ENCODE measurements at places on chromosomes 7 and 10.

GRCh38 chr10:132836248-132836831 is 50.4 kb upstream of the NKX6-2 start:
- DNase-seq = no peak

GRCh38 chr10:86017841-86018734 is 348.5 kb downstream of the GRID1 start:
- DNase-seq = no peak

DNA sequence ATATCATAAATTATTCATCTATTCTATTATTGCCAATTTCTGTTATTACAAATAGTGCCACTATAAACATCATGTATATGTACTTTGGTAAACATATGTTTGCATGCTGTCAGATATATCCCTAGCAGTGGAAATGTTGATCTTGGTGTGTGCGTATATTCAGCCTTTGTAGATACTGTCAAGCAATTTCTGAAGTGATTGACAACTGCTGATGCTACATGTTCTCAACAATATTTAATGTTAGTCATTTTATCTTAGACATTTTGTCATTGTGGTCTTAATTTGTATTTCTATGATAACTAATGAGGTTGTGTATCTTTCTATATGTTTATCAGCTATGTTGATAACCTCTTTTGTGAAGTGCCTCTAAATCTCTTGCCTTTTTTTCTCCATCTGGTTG is 186.5 kb upstream of the NRG3 start:
- DNase-seq = no peak

DNA sequence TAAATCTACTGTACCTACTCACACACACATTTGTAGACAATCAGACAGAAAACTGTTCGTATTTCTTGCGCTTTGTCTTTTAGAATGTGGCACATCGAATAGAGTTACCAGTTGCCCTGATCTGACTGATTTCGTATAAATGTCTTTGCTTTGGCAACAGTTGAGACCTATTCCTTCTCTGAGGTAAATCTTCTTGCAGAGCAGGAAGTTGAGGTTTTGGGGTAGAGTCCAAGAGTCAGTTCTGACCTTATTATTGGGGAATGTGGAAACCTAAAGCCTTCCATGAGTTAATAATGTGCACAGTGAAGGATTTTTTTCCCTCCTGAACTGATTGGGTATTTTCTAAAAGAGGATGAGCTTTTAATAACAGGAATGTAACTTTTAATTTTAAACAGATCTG is 135.3 kb downstream of the KIAA1217 start:
- DNase-seq = no peak

DNA sequence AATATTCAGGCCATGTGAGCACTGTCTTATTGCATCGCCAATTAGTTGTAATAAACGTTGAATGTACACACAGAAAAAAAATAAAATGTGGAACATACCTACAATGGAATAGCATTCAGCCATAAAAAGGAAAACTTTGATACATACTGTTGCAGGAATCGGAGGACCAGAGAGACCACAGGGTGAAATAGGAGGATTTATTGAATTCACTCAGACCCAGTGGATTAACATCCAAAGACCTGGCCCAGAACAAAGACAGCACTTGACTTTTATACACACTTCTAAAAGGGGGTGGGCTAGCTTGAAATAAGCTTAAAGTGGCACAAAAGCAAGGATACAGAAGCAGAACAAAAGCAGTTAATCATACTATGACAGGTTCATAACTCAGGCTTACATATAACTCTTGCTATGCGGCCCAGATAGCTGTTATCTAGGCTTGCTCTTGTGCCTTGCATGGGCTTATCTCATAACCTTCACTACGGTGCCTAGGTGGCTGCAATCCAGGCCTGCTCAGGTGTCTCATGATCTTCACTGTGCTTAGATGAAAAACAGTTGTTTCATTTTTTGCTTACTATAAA is 292.2 kb upstream of the TAC1 start:
- no peak for DNase-seq

DNA sequence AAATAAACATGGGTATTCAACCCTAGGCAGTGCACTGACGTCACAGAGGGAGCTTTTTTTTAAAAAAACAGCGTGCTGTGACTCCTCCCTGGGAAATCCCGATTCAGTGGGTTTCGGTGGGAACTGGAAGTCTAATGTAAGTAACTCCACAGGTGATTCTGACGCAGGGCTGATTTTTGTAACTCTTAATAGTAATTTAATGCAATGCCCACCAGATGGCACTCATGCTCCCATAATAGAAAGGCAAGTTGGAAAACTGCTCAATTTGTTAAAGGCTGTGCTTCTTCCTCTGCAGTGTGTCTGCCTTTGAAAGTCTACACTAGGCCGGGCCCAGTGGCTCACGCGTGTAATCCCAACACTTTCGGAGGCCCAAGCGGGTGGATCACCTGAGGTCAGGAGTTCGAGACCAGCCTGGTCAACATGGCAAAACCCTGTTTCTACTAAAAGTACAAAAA is 10.9 kb upstream of the RSU1 start:
- peak; percentile 26 for DNase-seq

DNA sequence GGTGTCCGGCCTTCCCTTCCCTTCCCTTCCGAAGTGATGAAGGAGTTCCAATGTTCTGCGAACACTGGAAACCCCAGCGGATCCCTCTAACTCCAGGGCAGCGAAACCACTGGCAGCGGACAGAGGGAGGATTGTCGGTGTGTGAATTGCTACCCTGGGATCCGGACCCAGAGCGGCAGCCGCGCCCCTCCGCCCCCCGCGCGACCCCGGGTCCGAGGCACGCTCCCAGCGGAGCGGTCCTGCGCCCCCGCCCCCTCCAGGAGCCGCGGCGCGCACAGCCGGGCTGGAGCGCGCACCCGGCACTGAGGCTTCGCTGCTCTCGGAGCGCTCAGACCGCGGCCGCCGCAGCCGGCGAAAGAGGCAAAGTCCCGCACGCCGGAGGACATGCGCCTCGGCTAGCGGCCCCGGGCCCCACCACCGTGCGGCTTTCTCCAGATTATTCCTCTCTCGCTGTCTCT is at the start of gene PTPRZ1:
Gene PTPRZ1, plus strand, starts transcription at position 331 of the 458 bp plus-strand sequence. CDS start 339 bp downstream, outside the sequence.
- DNase-seq = no peak

- no peak for DNase-seq
These were observed 421.1 kb upstream of the SORCS1 start for GRCh38 chr10:107585630-107586029.

GRCh38 chr7:34739651-34740300 is 81.8 kb downstream of the NPSR1 start:
- no peak for DNase-seq

DNA sequence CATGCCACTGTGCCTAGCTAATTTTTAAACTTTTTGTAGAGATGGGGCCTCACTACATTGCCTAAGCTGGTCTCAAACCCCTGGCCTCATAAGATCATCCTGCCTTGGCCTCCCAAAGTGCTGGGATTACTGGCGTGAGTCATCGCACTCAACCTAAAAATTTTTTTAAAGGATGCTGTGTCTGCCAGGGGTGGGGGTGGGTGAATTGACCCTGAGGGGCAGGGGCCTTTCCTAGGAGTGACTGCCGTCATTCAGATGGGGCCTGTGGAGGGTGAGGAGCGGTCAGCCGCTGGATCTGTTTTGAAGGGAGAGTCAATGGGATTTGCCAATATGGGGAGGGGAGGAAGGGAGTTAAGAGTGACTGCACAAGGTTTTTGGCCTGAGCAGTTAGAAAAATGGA is 89.4 kb downstream of the C10orf105 start:
- no peak for DNase-seq

DNA sequence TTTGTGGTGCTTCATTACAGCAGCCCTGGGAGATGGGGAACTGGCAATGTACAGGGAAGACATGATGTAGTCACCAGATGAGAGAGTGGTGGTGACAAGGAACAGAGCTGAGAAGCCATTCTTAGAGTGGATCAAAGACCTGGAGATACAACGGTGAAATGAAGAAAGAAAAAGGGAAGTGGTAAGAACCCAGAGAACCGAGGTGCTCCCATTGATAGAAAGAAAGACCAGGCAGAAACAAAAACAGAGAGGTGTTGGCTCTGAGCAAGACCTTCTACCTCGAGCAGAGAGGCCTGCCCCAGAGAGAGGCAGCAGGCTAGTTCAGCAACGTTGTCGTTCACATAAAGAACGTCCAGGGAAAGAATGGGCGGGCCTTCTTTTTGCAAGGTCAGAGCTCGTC is 186.7 kb downstream of the ADAM12 start:
- no peak for DNase-seq

Data from stimulated activated CD8-positive, alpha-beta memory T cell treated with anti-CD3 and anti-CD28 coated beads, Interleukin-4, amount 100 ng/mL, for 1 hour (primary cell).